M059J (cell line): ENCODE measurements at places on chromosomes 3 and 15.
A peak's percentile ranks its signal among the peaks of the same experiment; 100 is the strongest.

DNA sequence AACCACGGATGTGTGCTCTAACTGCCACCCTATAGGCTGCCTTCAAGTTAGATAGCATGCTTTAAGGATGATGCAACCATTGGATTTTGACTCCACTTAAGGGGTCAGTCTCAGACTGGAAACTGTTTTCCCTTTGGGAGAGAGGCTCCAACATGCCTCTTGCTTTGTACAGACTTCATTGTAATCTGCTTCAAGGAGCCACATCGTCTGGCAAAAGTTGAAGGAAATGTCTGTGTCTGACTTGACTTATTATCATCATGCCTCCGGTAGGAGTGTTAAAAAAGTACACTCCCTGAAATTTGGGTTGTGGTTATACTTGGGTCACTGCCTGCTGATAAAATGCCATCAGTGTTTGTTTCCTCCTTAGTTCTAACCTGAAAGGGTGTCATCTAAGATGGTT, 245.4 kb upstream of the CDIN1 start:
- peak; percentile 74 for DNase-seq

DNA sequence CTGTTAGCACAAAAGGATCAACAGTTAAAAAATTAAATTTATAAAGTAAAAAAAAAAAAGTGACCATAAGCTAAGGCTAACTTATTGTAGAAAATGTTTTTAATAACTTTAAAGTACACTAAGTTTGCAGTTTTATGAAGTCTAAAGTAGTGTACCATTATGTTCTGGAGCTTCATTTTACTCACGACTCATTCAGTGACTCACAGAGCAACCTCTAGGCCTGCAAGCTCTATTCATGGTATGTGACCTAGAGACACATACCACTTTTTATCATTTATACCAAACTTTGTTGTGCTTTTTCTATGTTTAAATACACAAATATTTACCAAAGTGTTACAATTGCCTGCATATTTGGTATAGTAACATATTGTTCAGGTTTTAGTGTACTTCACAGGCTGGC, 1552.3 kb downstream of the OTOL1 start:
- no peak for DNase-seq

DNA sequence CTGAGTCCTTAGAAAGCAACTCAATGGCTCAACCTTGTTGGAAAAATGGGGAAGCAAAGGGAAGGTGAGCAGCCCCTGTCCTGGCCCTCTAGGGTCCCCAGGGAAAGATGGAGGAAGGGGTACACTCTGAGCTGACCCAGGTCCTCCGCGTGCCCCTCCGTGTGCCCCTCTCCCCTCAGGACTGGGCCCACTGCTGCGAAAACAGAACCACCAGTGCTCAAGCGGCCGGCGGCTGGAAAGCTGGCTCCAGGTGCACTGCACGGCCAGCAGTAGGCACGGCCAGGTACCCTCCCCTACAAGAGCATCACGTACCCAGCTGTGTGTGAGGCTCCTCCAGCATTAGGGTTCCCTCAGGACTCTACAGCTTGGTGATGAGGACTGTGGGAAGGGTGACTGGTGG, 26.3 kb downstream of the RAB43 start:
- DNase-seq: no peak

DNA sequence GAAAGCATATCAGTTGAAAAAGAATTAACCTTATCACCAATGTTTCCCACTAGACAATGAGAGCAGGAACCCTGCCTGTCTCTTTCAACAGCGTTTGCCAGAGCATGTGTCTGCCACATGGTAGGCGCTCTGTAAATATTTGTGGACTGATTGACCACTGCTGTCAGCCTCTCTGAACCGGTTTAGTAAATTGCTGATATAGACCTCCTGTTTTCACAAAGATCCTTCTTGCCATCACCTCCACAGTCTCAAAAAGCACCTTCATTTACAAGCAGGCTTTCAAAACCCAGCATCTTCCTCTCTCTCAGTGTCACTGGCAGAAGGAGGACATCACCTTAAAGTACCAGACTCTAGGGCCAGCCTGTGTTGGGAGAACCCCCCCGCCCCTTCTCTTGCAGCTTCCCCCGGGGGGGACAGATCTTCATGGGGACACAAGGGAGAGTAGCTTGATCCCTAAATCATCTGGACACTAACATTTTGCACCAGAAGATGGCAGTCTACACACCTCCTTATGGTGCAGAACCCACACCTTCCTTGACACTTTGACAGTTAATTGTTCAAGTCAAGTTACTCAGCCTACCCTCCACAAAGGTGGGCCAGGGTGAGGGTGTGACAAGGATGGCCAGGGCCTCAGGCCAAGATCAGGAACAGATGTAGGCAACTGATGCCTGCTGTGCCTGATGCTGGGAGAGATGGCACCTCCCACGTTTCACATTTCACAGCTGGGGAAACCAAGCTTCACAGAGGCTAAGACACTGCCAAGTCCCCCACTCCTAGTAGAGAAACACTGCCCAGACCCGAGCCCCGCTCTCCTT, 37.8 kb upstream of the USP3 start:
- peak; percentile 65 for DNase-seq

DNA sequence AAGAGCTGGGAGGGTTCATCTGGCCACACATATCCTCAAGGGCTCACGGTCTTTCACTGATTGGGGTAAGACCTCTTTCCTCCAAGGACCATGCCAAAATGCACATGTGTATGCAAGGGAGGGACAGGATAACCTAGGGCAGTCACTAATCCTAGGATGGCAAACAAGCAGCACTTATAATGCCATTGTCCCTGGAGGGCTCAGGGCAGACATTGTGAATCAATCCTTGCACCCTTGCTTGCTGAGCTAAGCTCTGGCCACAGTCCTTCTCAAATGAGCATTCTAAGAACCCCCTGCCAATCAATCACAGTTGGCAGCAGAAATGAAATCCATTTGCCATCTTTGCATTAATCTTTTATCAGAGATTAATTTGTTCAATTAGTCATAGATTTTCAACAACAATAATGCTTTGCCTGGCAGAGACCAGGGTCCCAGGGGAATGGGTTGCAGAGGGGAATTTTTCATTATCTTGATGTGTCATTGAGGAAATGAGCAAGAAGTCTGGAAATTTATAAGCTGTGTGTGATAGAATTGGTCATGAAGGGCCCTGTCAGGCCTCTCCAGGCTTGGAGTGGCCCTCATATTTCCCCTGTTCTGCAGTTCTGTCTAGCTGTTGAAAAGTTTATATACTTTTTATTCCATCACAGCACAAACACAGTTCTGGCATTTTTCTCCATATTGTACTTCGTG, 57.2 kb upstream of the KY start:
- DNase-seq: peak; percentile 52

DNA sequence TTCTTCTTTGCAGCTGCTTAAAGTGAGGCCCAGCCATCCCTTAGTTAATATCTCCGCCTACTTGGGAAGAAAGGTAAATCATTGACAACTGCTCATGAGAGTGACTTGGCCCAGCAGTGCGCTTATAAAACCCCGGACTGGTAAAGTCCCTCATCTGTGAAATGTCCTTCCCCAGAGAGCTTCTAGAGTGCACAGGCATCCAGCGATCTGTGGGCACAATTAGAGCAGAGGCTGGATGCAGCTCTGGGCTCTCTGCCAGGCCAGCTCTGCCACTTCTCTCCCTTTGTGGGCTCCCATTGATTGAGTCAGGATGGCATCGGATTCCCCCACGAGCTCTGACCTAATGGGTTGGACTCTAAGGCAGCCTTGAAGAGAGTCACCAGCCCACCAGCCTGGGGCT, 219.0 kb upstream of the LINGO1 start:
- peak; percentile 55 for DNase-seq

GRCh38 chr3:141348837-141349236, 19.5 kb upstream of the ZBTB38 start:
- peak; percentile 54 for DNase-seq

GRCh38 chr3:61300006-61300380, 48.7 kb upstream of the FHIT start:
- DNase-seq: no peak

GRCh38 chr3:129576514-129577352, 29.7 kb downstream of the PLXND1 start:
- no peak for DNase-seq

GRCh38 chr3:195697582-195698324, 23.0 kb upstream of the MUC20 start:
- DNase-seq: peak; percentile 92

DNA sequence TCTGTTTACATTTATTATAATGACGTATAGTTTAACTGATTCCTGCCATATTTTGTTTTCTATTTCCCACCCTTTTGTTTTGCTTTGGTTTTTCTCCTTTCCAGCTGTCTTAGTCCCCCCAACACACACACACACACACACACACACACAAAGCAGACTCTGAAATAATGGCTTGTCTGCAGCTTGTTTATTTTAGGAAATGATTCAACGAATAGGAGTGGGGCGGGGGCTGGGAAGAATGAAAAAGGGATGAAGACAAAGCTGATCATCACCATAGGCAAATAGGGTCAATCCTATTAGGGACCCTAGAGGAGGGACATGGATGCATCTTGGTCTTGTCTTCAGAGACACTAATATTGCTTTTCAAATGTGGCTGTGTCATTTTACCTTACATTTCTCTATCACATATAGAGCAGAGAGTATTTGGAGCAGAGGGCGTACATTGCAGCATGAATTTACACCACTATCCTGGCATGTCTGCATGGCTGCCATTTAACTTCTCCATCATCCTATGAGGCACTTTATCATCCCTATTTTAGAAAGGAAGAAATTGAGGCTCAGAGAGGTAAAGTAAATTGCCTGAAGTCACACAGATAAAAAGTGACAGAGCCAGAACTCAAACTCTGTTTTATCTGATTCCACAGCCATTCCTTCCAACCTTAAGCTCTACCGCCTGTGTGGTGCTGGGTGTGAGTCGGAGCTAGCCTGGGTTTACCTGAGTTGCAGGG, 147.2 kb upstream of the TPM1 start:
- peak; percentile 82 for DNase-seq

DNA sequence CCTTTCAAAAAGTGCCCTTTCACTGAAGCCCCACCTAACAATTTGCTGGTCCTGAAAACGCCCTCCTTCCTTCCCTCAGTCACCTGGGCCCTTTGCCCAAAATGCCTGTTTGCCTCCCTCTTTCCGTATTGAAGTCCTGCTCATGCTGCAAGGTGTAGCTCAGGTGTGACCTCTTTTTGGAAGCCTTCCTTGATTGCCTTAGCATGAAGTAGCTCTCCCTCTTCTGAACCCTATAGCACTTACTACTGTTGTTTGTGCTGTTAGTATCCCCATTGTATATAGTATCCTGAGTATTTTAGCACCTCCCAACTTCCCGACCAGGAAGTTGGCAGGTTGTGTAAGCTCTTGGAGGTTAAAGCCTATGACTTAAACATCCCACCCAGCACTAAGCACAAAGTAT, 1.7 kb downstream of the PLS1 start:
- no peak for DNase-seq

DNA sequence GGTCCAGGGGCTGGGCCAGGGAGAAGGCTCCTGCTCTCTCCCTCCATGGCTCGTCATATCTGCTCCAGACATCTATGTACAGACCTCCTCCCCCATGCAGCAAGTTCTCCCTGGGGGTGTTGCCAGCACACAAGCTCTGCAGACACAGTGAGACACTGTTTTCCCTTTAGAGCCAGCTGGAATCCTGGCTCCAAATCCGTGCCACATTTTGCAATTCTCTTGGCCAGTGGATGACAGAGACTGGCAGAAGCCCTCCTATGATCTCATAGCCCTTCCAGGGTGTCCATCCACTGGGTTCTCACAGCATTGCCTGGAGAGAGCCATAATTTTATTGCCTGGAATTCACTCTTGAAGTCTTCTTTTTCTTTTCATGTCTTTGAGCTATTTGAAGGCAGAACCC, 203.9 kb downstream of the TLE3 start:
- peak; percentile 50 for DNase-seq

GRCh38 chr3:158273656-158274055, 163.8 kb downstream of the RSRC1 start:
- DNase-seq: no peak

- peak; percentile 29 for DNase-seq
Measured at GRCh38 chr15:98433346-98433745, 215.0 kb upstream of the IGF1R start.

DNA sequence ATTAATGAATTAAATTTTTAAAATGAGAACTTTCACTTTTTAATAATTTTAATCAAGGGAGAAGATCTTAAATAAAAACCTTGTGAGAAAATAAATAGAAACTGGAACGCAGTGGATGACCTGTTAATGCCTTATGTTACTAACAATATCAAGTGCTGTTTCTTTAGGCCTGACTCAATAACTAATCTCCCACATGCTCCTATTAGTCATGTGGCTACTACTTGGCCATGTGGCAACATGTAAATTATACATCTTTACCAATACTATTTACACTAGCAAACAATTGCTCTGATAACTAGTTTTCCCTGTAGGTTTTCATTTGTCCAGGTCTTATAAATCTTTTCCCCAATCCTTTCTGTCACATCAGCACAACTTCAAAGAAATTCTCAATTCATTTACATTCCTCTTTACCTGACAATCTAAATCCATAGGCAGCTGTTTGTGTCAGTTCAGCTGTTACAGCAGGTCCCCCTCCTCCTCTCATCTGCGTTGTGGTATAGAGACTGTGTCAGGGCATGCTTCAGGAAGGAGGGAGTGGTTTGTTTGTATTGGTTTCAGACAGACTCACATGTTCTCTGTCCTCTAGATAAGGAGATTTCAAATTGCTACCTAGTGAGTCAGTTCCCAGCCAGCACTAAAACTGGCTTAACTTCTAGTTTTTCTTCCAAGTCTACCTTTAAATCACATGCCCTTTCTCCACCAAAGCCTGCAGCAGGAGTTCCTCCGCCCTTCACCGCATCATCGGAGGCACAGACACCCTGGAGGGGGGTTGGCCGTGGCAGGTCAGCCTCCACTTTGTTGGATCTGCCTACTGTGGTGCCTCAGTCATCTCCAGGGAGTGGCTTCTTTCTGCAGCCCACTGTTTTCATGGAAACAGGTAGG, 11.3 kb upstream of the C3orf52 start:
- peak; percentile 96 for DNase-seq

DNA sequence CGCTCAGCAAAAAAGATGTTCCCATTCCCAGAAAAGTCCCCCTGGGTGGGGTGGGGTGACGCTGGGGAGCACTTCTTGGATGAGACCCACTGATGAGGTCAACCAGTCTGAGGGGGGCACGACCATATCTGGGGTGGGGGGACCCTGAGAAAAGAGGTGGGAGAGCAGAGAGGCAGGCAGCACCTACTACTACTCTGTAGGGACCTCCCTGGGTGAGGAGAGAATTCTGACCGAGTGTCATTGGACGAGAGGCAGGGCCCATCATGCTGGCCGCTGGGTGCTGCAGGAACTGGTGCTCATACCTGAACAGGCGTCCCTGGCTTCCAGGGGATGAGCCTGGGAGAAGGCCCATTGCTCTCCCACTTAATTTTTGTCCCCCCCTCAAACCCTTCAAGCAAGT, 158.8 kb downstream of the KLF13 start:
- no peak for DNase-seq

DNA sequence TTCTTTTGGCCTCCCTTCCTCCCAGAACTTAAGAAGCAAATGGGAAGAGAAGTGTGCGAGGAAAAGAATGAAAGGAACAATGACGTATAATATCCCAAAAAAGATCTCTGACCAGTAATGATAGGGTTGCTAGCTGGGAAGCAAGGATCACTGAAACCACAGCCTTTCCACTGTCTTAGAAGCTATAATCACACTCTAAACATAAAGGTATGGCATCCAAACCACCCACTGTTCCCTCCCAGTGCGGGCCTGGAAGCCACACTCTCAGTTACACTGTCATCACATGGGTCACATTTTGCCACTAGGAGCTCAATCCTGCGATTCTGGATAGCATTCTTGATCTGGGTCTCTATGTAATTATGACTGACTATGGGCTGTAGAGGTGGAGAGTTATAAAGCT, 131.6 kb upstream of the HACD2 start:
- DNase-seq: no peak
